Germinal center (tissue), 1 donor: ENCODE measurements at places on chromosomes 12 and 14.

DNA sequence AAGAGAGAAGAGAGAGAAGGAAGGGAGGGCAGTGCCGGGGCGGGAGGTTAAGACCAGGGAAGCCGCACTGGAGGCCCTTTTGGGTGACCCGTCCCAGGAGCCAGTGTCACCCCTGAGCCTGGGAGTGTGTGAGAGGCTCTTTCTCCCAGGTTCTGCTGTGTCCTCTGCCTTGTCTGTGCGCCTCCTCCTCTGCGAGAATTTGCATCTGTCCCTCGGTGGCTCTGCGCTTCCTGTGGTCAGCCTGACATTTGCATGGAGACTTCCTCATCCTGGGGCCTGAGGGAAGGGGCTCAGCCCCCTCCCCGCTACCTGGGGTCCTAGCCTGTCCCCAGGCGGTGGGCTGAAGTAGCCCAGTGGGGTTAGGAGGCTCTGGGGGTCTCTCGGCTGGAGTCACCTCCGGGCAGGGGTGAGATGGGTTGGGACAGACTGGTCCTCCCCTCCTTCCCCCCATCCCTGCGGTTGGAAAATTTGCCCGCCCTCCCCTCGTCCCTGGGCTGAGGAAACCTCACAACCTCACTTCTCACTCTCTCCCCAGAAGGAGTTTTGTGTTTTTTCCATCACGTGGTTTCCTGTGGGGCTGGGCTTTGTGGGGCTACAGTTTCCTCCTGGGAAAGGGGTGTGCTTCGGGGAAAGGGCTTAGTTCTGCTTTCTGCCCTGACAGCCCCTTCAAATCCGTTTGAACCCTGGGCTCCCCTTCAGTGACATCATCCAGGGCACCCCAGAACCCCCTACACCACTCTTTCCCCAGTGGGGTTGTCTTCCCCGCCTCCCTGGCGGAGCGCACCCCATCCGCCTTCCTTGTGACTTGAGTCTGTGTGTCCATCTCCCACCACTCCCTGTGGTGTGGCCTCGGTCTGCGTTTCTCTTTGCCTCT, 2.5 kb downstream of the PTPN6 start:
- peak; percentile 80 for DNase-seq

DNA sequence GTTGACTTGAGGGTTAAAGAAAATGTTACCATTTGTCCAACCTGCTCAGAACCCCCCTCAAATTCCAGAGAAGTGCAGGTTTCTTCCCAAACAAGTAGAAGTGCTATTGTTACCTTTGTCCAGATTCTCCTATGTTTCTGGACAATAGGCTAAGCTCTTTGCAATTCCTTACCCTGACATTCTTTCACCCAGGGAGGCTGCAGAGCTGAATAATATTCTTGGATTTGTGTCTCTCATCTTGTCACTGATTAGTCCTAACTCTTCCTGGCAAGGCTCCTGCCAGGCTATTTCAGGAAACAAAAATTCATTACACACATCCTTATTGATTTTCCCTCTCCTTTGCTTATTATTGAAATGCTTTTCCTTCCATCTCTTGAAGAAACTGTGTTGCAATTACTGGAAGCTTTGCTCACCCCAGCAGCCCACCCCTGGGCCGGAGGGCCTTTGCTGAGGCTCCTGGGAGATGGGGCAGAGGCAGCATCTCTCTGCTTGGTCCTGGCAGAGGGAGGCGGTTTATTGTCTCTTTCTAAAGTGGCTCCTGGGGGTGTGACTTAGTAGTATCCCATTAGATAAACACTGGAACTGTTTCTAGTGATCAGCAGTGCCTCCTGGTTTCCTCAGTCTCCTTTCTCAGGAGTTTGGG, 207.5 kb upstream of the PELI2 start:
- no peak for DNase-seq

GRCh38 chr12:15152456-15152855, 68.8 kb downstream of the RERG start:
- DNase-seq = no peak

DNA sequence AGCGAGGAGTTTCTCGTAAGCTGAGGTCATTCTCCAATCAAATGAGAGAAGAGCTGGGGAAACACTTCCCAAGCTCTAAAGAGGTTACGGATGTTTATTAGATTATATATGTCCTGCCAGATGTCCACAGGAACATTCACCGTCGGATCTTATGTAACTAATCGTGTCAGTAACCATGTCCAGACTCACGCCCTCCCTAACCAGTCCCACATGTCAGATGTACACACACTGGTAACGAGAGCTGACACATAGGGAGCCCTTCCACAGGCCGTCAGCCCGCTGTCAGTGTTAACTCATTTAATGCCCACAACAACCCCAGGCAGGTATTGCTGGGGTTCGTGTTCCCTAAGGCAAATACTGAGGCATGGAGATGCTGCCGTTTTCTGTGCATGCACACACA, 223.7 kb upstream of the RTL1 start:
- no peak for DNase-seq

- no peak for DNase-seq
Measured at GRCh38 chr14:91906374-91906773, 39.0 kb upstream of the TC2N start.

DNA sequence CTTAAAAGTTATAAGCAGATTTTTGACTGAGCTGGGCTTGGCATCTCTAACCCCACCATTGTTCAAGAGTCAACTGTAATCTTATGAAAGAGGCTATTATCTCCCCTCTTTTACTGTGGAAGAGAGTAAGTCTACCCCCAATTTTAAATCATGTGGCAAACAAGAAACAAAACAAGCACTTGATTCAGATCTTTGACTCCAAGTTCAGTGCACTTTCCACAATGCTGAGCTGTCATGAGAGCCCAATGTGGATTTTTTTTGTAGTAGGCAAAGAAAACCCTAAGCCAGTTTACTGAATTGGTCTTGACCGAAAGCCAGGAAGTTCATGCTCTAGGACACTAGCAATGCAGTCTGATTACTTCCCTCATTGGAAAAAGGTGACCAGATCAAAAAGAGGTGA, 306.2 kb downstream of the GALC start:
- DNase-seq = no peak

DNA sequence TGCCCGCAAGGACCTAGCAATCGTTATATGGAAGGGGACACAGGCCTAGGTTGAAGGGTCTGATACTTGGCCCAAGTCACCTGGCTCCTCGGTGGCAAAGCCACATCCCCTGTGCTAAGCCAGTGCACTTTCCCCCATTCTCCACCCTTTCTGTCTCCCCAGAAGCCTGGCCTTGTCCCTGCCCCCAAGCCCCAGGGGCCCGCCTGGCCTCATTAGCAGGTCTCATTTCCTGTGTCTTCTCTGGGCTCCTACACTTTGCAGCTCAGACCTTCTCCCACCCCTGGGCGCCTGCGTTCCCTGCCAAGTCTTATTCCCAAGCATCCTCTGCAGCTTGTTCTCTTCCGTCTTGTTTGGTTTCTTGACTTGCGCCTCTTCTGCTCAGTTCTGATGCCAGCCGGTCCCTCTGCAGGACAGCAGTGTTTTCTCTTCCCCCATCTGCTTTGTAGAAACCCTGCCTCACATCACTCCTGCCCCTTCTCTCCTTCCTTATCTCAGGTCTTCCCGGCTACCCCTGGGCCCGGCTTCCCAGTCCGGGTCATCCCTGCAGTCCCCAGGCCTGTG, 66.7 kb downstream of the SLC24A4 start:
- no peak for DNase-seq

DNA sequence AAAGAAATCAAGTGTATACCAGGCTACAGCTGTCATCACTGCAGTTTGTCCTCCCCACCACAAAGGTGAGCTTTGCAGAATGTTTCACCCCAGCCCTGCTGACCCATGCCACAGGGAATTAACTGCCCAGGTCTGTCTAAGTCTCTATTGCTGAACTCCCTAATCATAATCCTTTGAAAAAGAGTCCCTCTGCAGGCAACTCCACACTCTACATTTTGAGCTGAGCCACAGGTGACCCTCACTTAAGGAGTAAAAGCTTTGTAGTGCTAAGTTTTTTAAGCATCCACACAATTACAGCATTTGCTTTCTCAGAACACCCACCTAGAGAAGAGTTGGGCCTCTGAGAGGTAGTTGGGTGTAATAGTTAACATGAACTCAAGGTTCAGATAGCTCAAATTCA, 90.0 kb downstream of the C12orf50 start:
- no peak for DNase-seq

DNA sequence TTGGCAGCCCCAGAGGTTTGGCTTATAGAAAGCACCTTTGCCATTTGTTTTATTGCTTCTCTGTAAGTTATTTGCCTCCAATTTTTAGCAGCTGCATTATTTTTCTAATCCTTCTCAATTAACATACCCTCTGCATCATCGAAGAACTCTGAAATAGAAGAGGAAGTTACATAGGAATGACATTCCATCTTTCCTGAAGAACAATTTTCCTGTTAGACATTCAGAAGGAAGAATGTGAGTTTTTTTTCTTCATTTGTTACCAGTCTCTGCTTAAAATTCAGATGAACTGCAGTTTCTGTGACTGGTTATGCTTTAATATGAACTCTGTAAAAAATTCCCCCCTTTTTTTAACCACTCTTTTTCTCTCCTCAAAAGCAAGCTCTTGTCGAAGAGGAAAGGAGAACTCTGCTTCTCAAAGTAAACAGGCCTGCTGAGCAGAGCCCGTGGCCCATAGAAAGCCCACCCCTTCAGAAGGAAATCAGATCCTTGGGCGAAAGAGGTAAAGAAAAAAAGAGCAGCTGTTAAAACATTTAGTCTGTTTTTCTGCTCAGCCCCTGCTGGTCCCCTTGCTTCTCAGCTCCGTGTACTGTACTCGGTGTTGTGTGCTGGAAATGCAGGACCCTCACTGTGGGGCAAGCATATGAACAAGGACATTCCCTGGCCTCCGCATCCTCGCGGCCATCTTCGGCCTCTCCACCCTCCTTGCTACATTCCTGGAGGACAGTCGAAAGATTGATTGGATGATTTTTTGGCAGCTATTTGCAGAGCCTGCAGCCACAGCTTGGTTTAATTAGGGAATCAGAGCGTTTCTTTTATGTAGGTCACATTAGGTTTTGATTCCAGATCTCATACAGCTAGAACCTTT, 164.4 kb upstream of the LRIG3 start:
- DNase-seq = no peak

- no peak for DNase-seq
Measured at GRCh38 chr12:65536876-65537681, 258.6 kb downstream of the MSRB3 start.

- DNase-seq = no peak
Measured at GRCh38 chr12:65961190-65962035, 137.1 kb downstream of the HMGA2 start.

DNA sequence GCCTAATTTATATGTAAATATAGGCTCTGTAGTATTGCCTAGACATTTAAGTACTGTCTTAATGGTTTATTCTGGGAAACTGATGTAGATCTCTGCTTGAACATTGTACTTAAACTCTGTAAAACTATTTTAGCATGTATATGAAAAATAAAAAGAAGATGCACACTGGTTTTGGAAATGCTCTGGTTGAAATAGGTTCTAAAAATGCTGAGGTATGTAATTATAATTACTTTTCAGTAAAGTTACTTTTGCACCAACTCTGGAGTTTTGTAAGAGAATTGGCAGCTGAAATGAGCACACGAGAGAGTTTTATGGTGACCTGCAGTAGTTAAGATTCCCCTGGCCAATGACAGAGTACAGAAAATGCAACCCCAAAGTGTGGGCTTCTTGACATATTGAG, 353.9 kb downstream of the ATP23 start:
- no peak for DNase-seq

DNA sequence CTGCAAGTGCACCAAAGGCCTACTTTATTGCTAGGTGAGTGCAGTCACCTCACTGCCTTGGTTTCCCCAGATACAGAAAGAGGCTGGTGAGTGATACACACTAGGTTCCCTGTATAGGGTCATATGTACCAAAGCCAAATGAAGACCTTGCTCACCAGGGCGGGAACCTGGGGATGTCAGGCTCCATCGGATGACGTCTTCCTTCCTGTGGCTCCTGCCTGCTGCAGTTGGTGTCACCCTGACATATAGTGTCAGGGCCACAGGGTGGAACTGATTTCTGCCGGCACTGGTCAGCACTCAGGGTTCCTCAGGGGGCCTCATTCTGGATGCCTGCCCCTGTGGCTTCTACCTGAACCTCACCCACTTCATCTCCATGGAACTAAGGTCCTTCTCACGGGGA, 43.1 kb downstream of the PLEKHG3 start:
- no peak for DNase-seq

DNA sequence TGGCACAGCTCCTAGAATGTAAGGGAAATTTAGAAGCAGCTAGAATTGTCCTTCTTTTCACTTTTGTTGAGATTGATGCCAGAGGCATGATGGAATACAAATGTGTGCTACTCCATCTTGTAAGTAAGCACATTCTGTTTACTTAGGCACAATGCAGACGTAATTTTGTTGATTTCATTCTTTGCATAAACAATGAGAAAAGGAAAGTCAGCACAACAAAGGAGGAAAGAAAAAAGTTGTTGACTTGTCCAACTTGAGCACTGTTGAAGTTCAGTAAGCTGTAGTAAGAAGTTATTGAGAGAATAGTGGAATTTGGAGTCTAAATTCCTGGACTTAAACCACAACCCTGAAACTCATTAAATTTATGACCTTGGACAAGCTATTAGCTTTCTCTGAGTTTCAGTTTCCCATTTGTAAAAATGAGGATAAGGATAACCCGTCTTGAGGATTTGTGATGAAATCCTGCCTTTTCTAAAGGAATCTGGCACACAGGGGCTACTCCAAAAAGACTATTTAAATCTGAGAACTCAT, 19.4 kb upstream of the CNTN1 start:
- no peak for DNase-seq

DNA sequence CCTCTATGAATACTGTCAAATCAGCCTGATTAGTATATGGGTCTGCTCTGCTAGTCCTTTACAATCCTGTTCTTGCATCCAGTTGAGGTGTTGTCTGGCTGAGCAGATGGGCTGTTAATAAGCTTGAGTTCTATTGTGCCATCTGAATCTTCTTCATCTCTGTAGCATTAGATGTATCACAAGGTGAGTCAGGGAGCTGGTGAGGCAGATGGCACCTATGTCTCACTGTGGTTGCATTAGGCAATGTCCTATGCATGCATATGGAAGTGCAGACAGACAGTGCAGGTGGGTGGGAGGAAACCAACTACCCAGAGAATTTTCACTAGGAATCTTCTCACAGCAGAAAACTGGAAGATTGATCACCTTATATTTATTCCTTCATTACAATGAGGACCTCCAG, 165.7 kb upstream of the STXBP6 start:
- DNase-seq = no peak

DNA sequence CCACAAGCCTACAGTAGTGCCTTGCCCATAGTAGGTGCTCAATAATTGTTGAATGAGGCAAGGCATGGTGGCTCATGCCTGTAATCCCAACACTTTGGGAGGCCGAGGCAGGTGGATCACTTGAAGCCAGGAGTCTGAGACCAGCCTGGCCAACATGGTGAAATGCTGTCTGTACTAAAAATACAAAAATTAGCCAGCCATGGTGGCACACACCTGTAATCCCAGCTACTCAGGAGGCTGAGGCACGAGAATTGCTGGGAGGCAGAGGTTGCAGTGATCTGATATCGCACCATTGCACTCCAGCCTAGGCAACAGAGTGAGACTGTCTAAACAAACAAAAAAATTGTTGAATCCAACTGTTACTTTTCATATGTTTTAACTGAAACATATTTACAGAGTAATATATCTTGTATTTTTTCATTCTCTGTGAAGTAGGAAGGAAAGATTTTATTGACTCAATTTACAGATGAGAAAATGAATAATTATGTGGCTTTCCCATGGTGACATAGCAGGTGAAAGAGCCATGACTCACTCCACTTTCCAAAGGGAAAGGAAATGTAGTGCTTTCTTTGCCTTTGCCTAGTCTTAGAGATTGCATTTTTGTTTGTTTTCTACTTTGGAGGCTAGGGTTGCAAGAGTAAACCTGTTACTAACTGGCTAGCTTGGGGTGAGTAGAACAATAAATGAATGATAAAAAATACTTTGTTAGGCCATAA, 95.4 kb upstream of the SLC38A4 start:
- DNase-seq = no peak
